ENCODE measurements at places on chromosomes 4 and X. TPM values are rescaled to one million over a fixed set of nuclear protein-coding genes. Genes with fewer than 3 reads are reported as not detected.

ZNF630 gene
- 7.7 TPM for total RNA-seq

HSPA4L gene
- total RNA-seq, result 12.6 TPM

FHDC1 gene
- total RNA-seq, result 0.88 TPM

DNA sequence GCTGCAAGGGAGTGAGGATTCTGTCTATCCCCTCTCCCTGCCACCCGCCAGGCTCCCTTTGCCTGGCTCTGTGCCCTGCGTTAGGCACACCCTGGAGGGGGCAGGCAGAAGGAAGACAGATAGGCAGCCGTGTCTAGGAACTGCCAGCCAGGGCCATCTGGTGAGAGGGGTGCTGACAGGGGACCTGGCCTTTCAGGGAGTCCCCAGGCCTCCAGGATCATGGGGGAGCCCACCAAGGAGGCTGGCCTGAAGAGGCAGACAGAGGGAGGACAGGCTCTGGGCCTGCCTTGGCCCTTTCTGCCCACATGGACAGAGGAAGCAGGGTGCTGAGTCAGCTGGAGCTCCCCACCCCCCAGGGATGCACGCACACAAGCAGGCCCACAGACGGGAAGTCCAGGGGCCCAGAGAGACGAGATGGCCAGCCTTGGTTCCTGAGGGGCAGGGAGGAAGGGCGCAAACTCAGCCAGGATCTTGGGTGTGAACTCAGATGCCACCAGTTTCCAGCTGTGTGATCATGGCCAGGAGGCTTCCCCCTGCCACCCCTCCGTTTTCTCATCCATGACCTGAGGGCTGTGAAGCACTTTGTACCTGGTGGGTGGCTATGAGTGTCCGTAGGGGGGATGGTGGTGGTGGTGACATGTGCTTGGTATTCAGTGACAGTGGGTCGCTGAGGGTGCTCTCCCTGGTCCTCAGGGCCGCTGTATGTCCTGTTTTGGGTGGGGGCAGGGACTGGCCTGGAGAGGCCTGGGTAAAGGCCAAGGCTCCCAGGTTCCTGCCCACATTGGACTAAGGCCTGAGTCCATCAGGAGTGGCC lies 1.8 kb downstream of the SH3BP2 start:
- H3K27me3 ChIP-seq, result no peaks in the 10 kb centered on the region
- H3K4me1 ChIP-seq, result no peaks in the 10 kb centered on the region
- DNase-seq, result peak; percentile 82

GRCh38 chr4:109067508-109068235 lies 234.8 kb downstream of the COL25A1 start:
- H3K36me3 ChIP-seq, result no peaks in the 10 kb centered on the region
- no peak for DNase-seq
- H3K27me3 ChIP-seq, result no peaks in the 10 kb centered on the region
- H3K4me1 ChIP-seq, result no peaks in the 10 kb centered on the region

DNA sequence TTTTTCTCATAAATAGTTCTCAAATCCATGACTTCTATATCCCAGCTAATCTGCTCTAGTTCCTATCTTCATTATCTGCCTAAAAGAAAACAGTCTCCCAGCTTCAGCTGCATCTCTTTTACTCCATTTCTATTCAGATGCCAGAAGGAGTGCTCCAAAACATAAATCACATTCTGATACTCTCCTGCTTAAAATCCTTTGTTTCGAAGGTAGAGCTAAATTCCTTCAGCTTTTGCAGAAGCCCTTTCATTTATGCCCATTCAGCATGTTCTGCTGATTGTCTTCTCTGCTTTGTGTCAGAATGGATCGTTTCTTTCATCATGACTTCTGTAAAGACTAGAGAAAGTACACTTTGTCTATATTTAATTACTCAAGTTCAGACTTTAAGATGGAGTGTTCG lies 440.1 kb upstream of the SMIM31 start:
- no peaks in the 10 kb centered on the region for H3K36me3 ChIP-seq
- H3K27ac ChIP-seq, result no peak overlapping the region
- no peaks in the 10 kb centered on the region for H3K27me3 ChIP-seq

DNA sequence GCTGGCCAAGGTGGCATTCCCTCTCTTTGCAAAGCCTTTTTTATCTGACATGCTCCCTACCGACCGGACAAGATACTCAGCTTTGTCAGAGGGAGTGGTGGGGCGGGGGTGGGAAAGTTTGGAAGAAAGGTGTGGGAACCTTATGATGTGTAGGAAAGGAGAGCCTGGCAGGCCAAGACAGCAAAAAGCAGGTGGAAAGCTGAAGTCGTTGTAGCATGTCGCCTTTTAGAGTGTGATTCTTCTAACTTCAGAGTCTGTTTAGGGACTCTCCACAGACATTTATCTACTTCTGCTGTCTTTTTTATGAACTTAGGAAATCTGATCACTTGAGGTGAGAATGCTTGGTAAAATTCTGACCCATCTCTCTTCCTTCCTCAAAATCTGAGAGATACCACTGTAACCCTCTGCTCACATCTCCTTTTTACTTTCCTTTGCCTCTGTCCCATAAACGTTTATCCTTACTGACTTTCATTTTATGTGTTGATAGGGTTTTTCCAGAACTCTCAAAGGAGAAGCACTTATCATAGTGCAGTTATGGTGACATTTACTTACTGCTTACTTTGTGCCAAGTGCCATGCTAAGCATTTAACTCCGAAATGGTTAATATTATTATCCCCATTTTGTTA lies 8.2 kb upstream of the RUFY3 start:
- H3K27me3 ChIP-seq, result no peaks in the 10 kb centered on the region
- no peaks in the 10 kb centered on the region for H3K4me1 ChIP-seq
- DNase-seq, result no peak
- H3K27ac ChIP-seq, result no peak overlapping the region

DNA sequence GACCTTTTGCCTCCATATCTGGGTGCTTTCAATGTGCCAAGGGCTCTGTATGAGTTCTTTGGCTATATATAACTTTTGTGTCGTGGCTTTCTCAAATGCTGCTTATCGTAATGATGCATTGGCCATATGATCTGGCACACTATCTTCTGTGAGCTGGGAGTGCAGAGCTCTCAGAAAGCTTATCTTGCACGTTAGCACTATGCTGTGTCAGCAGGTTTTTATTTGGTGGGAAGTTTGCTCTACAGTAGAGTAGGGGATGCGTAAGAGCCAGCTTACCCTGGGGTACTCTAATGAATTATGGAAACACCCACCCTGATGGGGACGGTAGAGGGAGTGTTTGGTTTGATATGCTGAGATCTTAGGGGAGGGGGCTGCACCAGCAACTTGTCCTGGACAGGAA lies 119.6 kb downstream of the FAAH2 start:
- no peak for DNase-seq
- no peak overlapping the region for H3K4me3 ChIP-seq
- no peaks in the 10 kb centered on the region for H3K27me3 ChIP-seq
- no peaks in the 10 kb centered on the region for H3K4me1 ChIP-seq

GRCh38 chr4:32037399-32037798 lies 1317.2 kb downstream of the PCDH7 start:
- no peak overlapping the region for H3K27ac ChIP-seq
- H3K4me3 ChIP-seq, result no peak overlapping the region
- H3K27me3 ChIP-seq, result no peaks in the 10 kb centered on the region
- DNase-seq, result no peak
- H3K4me1 ChIP-seq, result no peaks in the 10 kb centered on the region

- H3K4me1 ChIP-seq, result no peaks in the 10 kb centered on the region
- no peaks in the 10 kb centered on the region for H3K36me3 ChIP-seq
- no peaks in the 10 kb centered on the region for H3K27me3 ChIP-seq
- H3K27ac ChIP-seq, result no peak overlapping the region
- DNase-seq, result no peak
Observed at GRCh38 chrX:151624677-151625076, 61.2 kb downstream of the PASD1 start.

DNA sequence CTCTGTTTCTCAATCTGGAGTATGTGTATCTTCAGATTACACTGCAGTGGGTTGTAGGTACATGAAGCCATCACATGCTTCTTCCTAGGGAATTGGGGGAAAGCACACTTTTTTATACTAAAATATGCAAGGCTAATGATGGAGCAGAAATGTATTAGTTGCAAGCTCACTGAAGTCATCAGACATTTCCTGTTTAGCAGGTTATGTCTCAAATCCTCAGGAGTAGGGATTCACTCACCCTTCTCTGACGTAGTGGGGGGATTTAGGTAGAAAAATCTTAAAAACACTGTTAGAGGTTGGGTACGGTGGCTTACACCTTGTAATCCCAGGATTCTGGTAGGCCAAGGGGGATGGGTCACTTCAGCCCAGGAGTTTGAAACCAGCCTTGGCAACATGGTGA lies 128.4 kb upstream of the GPC4 start:
- no peak for DNase-seq
- H3K4me3 ChIP-seq, result no peak overlapping the region
- no peaks in the 10 kb centered on the region for H3K4me1 ChIP-seq

- no peaks in the 10 kb centered on the region for H3K27me3 ChIP-seq
- H3K27ac ChIP-seq, result no peak overlapping the region
- H3K4me3 ChIP-seq, result no peak overlapping the region
- H3K4me1 ChIP-seq, result no peaks in the 10 kb centered on the region
Observed at GRCh38 chr4:107129076-107129475, 93.0 kb upstream of the DKK2 start.

GRCh38 chrX:53186351-53186750 lies 38.7 kb downstream of the KDM5C start:
- no peaks in the 10 kb centered on the region for H3K27me3 ChIP-seq
- H3K4me1 ChIP-seq, result no peaks in the 10 kb centered on the region
- no peak overlapping the region for H3K27ac ChIP-seq
- no peak overlapping the region for H3K4me3 ChIP-seq

DNA sequence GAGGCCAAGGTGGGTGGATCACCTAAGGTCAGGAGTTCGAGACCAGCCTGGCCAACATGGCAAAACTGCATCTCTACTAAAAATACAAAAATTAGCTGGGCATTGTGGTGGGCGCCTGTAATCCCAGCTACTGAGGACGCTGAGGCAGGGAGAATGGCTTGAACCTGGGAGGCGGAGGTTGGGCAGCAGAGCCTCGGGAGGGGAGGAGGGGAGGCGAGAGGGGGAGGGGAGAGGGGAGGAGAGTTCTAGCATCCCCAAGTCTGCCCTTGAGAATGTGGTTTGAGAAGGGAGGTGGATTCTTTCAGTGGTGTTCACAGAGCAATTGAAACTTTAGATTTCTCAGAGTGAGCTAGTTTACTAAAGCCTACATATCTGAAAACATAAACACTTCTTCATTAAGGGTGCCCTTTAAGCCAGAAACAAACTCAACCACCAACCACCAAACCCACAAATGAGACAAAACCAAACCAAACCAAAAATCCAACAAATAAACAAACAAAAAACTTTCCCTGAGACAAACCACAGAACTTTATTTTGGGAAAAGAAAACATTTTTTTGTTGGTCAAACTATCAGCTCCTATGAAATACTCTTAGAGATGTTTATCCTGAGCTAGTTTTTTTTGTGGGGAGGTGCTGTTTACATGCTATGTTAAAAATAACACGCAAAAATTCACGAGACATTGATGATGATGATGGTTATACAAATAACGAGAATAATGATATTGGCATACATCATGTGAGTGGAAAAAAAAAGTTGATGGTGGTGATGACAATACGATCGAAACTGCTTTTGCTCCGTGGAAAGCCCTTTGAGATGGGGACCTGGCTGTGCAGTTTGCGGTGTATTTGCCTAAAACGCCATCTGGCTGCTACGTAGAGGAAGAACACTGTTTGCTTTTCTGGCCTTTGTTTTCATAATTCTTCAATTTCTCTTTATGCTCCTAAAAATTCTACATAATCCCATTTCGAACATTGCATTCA lies 98.2 kb upstream of the PRKX start:
- no peak overlapping the region for H3K27ac ChIP-seq
- no peaks in the 10 kb centered on the region for H3K27me3 ChIP-seq
- no peaks in the 10 kb centered on the region for H3K4me1 ChIP-seq
- H3K4me3 ChIP-seq, result no peak overlapping the region
- DNase-seq, result no peak

- H3K36me3 ChIP-seq, result no peaks in the 10 kb centered on the region
- peak; percentile 51 for DNase-seq
Observed at GRCh38 chr4:76090241-76090691, 15.8 kb downstream of the ART3 start.

DNA sequence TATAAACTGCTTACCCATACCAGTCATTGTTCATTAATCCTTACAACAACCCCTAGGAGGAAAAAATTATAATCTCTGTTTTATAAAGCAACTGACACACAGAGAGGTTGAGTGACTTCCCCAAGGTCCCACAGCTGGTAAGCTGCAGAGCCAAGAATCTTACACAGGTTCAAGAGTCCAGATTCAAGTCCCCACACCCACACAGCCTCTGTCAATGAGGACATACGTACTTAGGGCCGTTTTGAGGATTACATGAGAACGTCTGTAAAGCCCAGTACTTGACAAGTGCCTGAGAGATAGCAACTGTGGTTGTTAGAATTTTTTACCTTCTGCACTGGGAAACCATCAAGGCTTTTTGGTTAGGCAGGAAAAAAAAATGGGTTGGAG lies 556 bp upstream of the SLC25A43 start:
- no peak for DNase-seq
- no peaks in the 10 kb centered on the region for H3K36me3 ChIP-seq
- no peaks in the 10 kb centered on the region for H3K4me1 ChIP-seq
- H3K4me3 ChIP-seq, result peak overlapping the region; percentile 77
- no peaks in the 10 kb centered on the region for H3K27me3 ChIP-seq
- H3K27ac ChIP-seq, result peak overlapping the region; percentile 68

DNA sequence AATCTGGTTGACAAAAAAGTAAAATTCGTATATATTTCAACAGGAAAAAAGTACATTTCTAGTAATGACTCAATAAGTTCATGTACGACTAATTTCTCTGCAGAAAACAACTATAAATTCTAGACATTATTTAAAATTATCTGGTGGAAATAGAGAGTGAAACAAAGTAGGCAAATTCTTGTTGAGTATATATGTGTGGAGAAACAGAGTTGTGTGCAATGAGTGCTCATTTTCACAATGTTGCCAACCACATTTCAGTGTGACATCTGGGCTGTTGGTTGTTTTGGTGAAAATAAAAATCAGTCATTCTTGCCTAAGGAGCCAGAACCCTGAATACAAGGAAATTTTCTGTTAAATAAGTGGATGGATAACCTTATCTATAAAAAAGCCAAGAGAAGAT lies 372.0 kb upstream of the NDST4 start:
- H3K27ac ChIP-seq, result no peak overlapping the region
- DNase-seq, result no peak
- no peaks in the 10 kb centered on the region for H3K4me1 ChIP-seq

Measured in aorta (tissue), 5 donors.